ENCODE measurements at places on chromosomes 3 and 15.

DNA sequence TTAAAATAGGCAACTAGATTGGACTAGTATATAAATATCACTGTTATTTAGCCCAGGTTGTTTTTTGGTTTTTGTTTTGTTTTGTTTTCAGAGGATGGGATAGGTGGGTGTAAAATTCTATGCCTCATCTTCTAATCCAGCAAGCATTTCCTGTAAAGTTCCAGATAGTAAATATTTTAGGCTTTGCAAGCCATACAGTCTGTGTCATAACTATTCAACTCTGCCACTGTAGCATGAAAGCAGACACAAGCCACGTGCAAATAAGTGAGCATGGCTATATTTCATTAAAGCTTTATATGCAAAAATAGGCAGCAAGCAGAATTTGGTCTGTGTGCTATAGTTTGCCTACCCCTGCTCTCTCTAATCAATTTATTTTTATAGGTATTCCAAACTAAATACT, 657.3 kb upstream of the TGFBR2 start:
- peak; percentile 50 for DNase-seq

DNA sequence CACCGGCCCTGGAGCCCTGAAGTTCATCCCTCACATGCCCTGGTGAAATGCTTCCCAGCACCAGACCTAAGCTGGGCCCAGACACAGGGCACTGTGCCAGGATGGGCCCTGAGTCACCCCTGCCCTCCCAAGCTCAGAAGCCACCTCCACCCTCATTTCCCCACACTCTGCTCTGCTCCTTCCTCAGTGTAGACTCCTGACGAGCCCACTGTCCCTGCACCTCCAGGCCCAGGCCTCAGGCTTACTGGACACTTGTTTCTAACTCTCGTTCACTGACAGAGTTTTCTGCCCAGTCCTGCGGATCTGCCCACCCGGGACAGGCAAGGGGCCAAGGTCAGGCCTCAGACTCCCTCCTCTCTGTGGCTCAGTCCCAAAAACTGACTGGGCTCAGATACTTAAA, 112.6 kb upstream of the RNF7 start:
- DNase-seq, result peak; percentile 25

- no peak for DNase-seq
These were observed 302.9 kb upstream of the LRRFIP2 start for GRCh38 chr3:37477275-37477674.

DNA sequence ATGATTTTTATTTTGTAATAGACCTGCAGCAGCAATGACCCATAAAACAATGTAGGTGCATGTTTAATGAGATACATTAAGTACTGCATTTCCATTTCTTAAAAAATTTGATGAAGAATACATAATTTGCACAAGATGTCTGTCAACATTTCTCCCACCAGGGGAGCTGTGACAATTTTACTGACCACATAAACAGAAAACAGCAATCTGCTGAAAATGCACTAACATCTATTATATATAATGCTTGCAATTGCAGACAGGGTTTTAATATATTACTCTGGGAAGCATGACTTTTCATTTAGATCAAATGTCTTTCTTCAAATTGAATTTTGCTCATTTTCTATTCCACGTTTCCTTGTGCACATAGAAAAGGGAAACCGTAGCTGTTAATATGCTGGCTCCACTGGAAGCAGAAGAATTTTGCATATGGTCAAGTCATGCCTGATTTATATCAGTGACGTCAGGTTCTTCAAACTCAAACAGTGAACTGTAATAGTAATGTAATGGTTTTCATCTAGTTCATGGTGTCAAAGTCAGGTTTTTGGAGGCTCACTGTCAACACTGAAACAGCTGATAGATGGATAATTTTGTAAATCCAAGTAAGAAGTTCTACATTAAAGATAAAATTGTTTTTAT, 79.8 kb upstream of the IGF1R start:
- no peak for DNase-seq

DNA sequence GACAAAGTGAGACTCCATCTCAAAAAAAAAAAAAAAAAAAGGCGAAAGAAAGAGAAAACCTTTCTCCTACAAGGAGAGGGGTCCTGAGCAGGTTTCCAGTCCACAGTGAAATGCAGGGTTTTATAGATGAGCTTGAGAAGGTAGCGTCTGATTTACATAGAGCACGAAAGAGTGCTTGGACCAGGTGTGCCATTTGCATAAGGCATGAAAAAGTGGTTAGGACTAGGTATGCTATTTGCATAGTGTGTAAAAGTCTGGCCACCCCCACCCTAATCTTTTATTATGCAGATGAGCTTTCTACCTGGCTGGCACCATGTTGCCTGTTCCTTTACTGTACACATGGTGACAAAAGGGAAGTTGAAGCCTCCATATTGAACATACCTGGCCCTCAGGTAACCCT, 13.6 kb upstream of the RNU6-1 start:
- DNase-seq, result no peak

- DNase-seq, result no peak
These were observed 1.8 kb downstream of the IL20RB start for GRCh38 chr3:136959599-136959998.

DNA sequence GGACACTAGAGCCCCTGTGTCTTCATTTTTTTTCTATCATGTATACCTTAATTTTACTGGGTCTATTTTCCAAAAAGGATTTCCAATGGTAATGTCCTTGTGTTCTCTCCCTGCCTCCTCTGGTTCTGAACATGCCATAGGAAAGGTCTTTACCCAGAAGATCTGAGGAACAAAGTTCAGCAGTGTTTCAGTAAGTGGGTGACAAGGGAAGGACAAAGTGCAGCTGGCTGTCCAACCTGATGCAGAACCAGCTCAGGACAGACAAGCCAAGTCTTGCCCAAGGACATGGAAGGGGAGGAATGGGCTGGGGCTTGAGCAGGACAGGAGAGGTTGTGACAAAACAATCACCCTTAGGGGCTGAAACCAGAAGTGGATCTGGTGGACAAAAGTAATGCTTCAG, 61.2 kb upstream of the STRIT1 start:
- DNase-seq, result no peak

DNA sequence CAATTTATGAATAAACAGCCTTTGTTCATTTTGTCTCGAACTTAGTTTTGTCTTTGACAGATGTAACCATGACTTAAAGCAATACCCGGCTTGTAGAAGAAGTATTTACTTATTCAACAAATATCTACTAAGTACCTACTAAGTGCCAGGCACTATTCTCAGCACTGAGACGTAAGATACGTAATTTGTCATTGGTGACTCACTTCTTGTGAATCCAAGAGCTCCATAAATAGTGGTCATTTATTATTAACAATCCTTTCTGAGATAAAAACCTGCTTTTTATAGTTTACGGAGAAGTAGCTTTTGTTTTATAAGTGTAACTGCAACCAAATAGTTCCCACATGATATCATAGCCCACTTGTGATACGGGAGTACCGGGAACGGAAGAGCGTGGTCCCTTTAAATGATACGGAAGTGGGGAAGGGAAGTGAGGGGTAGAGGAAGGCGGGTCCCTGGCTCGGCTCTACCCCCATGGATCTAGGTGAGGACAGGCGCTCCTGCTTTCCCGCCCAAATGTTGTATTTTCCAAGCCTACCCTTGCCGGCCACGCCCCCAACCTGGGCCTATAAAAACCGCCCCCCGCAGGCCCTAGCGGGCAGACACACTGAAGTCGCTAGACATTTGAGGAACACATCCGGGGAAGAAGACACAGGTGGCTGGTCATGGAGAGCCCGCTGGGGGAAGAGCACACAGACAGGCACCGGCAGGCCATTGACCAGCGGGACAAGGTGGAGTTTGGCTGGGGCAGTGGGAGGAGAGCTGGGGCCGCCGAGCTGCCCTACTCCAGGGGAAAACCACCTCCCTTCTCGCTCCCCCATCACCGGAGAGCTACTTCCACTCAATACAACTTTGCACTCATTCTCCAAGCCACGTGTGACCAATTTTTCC, at the start of gene SAMMSON:
Gene SAMMSON (plus strand): TSS at position 594 of the 888 bp plus-strand sequence.
- DNase-seq, result peak; percentile 58

DNA sequence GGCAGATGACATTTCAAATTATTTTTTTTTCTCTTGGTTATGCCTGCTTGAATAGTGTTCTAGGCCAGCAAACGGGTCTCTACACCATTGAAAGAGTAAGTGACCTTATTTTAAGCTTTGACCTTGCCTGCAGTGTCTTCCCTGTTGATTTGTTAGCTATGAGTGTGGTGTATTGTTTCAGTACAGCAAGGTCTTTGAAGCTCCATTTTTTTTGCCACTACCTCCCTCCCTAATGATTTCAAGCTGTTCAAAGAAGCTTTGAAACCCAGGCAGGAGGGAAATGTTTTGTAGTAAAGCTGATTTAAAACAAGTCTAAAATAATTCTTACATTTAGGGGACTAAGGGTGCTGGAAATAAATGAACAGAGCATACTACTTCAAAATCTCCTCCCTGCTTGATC, 1249.8 kb downstream of the ROBO1 start:
- DNase-seq, result no peak

- DNase-seq, result no peak
These were observed 14.7 kb upstream of the PIK3CB start for GRCh38 chr3:138849222-138849940.

- no peak for DNase-seq
These were observed 93.4 kb downstream of the TOP2B start for GRCh38 chr3:25571285-25571684.

DNA sequence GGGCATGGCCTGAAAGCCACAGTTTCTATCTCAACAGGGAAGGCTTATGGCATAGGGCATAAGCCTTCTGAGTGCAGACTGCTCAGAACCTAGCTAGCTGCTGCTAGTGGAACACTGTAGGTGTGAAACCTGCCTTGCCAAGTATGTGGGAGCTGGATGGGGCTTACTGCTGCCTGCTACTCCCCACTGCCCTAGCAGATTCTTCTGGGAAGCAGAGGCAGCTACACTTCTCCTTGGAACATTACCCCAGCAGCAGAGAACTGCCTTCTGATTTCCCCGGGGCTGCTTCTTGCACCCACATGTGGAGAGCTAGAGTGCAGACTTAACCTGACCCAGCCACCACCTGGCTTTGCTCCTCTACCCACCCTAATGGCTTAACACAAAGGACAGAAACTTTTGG, 215.7 kb downstream of the POLQ start:
- DNase-seq, result no peak

GRCh38 chr15:23372284-23372683, 17.7 kb downstream of the GOLGA8S start:
- DNase-seq, result no peak

GRCh38 chr3:190617185-190617584, 103.3 kb downstream of the IL1RAP start:
- DNase-seq, result no peak

DNA sequence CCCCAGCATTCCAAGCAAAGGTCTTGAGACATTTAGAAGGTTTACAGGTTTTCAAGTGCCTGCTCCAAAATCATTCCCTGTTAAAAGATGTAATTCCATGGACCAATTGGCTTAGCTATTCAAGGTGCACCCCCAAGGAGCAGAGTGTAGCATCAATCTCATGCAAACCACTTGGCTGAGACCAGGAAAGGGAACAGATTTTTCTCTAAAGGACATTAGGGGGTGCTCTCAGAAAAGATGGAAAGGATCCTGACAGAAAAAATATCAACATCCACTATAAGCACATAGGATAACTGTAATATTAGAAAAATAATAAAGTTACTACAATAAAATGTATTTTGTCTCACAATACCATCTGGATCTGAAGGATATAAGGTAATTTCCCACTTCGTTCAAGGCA, 328.0 kb upstream of the CDIN1 start:
- DNase-seq, result peak; percentile 3

GRCh38 chr3:65396078-65396477, 642.6 kb downstream of the MAGI1 start:
- DNase-seq, result no peak

GRCh38 chr3:4593014-4593413, 99.9 kb downstream of the ITPR1 start:
- no peak for DNase-seq
